Suppressor macrophage treated with lipopolysaccharide for 4 hours (primary cell): ENCODE measurements at places on chromosomes 6 and 20.

DNA sequence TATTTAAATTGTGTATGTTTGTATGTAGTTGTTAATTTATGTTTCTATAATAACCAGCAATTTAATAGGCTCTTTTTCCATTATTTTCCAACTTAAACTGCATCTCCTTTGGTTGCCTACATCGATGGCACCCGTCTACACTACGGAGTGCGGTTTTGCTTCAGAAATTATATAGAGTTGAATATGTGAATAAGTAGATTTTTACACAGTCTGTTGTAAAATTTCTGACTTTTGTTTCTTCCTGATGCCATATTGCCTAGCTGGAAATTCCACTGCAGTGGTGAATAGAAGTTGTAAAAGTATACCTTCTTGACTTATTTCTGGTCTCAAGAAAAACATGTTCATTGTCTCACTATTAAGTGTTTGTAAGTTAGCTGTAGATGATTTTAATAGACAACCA is 404.1 kb upstream of the EPHA7 start:
- DNase-seq, result no peak

GRCh38 chr20:45082468-45082867 is 18.5 kb downstream of the KCNS1 start:
- no peak for DNase-seq

DNA sequence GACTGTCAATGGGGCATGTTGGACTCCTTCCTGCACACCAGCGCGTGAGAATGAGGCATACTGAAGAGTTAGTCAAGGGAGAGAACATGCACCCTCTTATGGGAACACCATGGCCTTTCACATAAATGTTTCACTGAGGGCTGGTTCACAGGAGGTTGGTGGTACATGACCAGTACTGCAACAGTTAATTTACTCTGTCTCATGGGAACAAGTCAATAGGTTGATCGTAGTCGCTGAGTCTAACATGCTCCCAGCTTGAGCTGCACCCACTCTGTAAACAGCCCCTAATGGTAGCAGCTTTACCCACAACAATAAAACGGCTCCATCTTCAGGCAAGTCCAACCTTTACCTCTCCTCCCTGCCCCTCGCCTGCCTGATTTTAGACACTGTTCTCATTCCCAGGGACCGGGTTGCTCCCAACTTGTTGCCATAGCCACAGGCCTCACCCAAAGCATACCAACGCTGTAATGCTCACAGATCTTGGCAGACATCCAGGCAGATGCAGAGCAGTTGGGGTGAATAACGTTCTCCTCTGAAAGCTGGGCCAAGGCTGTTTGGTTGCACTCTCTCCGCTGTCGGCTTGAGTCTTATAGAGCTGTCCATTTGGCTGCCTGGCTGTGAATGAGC is 111.3 kb downstream of the LY86 start:
- peak; percentile 49 for DNase-seq

DNA sequence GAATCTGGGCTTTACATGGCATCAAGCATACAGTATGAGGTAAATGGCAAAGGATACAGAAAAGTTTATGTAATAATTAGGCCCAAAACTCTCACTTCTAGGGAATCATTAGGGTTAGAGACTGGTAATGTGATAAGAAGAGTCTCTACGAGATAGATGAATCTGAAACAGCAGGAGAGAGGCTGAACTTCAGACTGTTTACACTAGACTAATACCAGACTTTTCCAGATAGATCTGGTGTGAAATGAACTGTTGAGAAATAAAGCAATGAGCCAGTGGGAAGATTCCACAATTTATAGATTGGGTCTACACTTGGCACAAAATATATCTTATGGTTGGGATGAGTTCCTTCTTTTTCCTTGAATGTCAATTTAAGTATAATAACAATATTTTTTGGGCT is 134.3 kb downstream of the MAN1A1 start:
- no peak for DNase-seq

DNA sequence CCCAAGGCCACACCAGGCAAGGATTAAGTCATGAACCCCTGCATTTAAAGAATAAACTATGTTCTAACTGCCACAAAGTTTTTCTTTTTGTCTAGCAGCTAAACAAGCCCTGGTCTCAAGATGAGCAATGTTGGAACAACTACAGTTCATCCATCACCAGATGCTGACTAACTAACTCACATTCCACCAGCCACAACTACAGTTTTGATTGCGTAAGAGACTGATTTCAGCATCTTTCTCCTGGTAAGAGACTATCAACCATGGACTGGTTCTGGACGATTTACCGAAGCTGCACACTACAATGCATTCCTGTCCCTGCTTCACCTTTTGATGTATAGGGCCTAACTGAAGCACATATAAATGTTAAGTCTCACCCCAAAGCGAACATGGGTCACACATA is 43.0 kb downstream of the F13A1 start:
- DNase-seq, result peak; percentile 85

GRCh38 chr6:83792846-83793245 is 60.3 kb upstream of the RIPPLY2 start:
- no peak for DNase-seq

DNA sequence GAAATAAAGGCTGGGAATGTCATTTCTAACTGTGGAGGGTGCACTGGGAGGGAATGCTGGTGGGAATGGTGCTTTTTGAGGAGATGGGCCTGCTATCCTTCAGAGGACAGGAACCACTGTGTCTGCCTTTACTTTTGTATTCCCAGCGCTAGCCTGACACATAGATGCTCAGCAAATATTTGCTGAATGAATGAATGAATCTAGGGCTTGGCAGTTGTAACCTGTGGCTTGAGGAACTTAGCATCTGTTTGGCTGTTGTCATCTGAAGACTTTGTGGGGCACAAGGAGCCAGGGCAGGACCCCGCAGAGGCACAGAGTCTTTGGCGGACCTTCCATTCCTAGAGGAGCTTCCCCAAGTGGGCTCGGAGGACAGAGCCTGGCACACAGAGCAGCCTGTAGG is 6.1 kb downstream of the TOX2 start:
- DNase-seq, result no peak

- DNase-seq, result no peak
Observed at GRCh38 chr6:91438570-91438969, 851.7 kb upstream of the MAP3K7 start.

GRCh38 chr20:52309181-52309580 is 117.6 kb upstream of the ZFP64 start:
- no peak for DNase-seq

- peak; percentile 6 for DNase-seq
Observed at GRCh38 chr20:24136659-24137246, 148.2 kb upstream of the GGTLC1 start.

- no peak for DNase-seq
Observed at GRCh38 chr6:15503346-15503680, 159.5 kb downstream of the DTNBP1 start.

DNA sequence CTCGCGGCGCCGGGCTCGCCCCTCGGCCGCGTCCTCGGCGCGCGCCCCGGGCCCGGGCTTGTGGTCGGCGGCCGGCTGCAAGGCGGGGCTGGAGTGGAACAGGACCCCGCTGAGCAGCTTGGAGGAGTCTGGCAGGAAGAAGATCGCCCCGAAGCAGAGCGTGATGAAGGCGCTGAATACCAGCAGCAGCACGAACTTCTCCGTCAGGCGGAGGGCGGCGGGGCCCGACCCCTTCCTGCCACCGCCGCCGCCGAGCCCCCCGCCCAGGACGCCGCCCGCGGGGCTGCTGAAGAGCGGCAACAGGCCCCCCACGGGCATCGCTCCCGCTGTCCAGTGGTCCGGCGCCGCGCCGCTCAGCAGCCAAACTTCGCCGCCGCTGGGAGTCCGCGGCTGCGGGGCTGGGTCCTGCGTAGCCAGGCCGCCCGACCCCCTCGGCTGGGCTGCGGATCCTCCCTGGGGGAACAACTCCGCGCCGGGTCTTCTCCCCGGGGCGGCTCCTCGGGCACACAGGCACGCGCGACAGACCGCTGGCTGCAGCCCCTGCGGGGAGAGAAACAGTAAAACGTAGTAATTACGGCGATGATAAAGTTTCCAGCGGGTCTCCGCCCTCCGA is 707 bp downstream of the MAN1A1 start:
- no peak for DNase-seq

GRCh38 chr20:61684583-61685235 is 381.0 kb downstream of the TAF4 start:
- no peak for DNase-seq

GRCh38 chr6:158464483-158464882 is 95.4 kb upstream of the TMEM181 start:
- DNase-seq, result no peak

- DNase-seq, result no peak
Observed at GRCh38 chr6:116366740-116367275, 3.9 kb upstream of the DSE start.

GRCh38 chr6:119734227-119734626 is 384.7 kb upstream of the MAN1A1 start:
- DNase-seq, result no peak

- DNase-seq, result peak; percentile 77
Observed at GRCh38 chr6:127484212-127484863, 25.1 kb upstream of the KIAA0408 start.

GRCh38 chr20:4113615-4114603 is 98.6 kb upstream of the RNF24 start:
- no peak for DNase-seq

- DNase-seq, result no peak
Observed at GRCh38 chr20:61349447-61350165, 97.5 kb downstream of the CDH4 start.

GRCh38 chr6:83879746-83880145 is 20.3 kb downstream of the CYB5R4 start:
- DNase-seq, result no peak

DNA sequence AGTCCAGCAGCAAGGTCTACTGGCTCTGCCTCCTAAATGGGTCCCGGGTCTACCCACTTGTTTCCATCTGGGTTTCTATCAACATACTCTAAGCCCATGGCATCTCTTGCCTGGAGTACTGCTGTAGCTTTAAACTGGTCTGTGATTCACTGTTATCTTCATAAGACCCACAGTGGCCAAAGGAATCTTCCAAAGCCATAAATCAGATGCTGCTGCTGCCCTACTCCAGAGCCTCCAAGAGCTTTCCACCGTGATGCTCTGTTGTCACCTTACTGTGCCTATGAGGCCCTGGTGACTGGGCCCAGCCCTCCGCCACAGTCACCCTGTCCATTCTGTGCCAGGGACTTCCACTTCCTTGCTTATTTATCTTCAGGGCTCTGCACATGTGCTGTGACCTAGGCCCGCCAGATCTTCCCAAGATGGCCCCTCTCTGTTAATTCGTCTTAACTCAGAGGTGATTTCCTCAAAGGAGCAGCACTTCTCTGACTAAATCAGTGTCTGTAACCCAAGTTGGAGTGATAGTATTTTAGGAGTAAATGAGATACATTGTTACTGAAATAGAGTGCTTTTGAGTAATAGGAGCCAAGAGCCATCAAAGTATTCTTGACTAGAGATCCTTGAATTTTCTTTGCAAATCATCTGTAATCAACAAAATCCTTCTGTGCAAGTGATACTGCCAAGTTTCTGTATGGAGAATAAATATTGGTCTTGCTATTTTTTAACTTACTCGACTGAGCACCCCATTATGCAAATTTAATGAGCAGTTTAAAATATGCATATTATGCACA is 102.5 kb downstream of the PPP1R14C start:
- DNase-seq, result no peak

DNA sequence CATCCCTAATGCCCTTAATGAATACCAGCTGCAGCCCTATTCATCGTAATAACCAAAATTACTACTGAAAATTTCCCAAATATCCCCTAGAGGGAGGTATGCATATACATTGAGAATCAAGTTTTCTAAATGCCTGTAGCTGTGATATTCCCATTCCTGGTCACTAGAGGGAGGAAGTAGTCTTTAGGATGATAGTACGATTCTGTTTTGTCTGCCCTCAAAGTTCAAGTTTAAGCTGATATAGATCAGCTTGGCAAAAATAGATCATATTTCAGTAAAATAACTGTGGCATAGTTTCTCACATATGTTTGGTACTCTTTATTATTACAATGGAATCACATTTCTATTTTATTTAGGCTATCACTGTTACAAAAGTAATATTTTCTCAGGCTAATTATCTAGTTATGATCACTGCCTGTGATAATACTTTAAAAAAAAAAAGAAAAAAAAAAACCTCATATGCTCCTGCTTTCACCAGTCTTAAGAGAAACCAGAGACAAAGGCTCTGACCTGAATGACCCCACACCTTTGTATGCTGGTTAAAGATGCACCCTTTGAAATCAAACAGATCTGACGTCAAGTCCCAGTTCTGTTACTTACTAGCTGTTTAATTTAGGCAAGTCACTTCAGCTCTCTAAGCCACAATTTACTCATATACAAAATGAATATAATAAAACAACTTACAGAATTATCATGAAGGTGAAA is 11.0 kb downstream of the TSPYL1 start:
- DNase-seq, result peak; percentile 81
